ENCODE measurements at places on chromosomes 7 and 10.

DNA sequence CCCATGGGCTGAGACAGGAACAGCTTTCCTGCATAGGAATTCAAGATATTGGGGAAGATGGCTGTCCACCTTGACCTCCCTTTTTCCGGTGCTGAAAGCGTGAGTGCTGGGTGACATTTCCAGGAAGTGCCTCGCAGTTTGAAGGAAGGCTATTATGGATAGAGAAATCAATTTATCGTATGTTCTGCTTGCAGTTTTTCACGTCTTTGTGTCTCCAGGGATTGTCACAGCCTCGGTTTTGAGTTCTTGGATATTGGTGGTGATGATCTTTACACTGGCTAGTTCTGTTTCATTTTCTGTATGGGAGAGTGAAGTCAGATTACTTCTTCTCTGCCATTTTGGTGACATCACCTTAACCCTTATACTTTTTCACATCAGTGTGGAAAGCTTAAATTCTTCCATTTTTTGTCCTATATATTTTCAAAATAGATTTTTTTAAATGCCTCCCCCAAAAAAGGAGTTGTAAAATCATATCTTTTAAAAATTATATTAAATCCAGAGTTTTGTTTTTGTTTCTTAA lies 102.5 kb upstream of the APBB1IP start:
- no peak for DNase-seq

DNA sequence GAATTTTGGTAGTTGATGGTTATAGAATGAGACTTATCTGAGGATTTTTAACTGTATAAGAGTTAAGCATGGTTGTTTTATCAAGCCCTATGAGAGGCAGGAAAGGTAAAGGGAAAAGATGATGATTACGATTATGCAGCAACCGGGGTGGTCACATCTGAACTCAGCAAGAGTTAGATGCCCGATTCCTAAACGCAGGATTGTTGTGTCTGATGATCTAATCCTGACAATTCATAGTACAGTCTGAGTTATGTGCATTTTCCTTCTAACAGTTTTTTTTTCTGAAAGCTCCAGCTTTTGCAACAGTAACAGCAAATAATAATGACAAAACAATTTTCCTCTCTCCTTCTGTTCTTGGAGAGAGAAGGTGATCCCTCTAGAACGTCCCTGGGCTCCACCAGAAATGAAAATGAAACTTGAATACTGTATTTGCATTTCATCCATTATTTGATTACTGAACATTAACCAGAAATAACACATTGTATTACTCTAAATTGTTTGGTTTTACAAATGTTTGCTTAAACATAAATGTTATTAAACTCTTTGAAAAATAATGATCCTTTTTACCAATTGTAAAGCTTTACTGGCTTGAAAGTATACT lies 176.5 kb upstream of the CCDC6 start:
- DNase-seq: no peak

GRCh38 chr7:27576360-27576944 lies 86.2 kb downstream of the HIBADH start:
- DNase-seq: peak; percentile 48

- DNase-seq: peak; percentile 71
Observed at GRCh38 chr10:78656417-78657162, 412.2 kb upstream of the ZMIZ1 start.

DNA sequence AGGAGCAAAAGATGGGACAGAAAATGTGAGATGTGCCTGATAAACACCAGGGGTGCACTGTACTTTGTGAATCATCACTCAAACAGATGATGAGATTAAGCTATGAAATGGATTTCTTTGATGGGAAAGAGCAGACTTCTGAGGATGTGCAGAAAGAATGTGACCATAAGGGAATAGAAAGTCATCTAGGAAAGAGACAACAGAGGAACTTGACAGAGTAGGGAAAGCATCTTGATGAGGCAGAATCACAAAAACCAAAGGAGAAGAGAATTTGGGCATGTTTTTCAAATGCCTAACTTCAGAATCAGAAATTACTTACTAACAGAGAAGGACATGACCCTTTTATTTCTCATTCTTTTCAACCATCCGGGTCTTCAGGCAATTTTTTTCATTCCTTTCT lies 82.4 kb upstream of the LRRTM3 start:
- no peak for DNase-seq

DNA sequence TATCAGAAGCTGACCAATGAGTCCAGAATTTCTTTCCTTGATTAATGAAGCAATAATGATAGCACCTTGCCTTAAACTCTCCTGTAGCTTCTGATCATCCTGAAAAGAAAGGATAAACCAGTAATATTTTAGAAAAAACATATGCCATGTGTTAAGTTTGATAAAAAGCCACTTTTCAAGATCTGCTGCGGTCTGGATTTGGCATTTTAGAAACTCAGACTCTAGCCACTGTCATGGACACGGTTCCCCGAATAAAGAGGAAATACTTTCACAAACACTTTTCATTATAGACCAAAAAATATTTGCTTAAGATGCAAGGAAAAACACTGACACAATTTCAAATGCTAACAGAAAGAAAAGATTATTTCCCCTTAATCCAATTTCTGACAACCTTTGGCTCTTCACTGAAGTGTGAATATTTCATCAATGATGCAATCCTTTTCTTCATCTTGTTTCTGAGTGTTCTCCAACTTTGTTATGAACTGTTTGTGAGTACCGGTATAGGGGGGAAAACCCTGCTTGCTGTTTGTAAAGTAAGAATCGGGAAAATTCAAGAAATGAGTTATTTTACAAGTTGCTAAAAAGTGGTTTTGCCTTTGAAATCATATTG lies 329.5 kb downstream of the CRPPA start:
- DNase-seq: no peak

DNA sequence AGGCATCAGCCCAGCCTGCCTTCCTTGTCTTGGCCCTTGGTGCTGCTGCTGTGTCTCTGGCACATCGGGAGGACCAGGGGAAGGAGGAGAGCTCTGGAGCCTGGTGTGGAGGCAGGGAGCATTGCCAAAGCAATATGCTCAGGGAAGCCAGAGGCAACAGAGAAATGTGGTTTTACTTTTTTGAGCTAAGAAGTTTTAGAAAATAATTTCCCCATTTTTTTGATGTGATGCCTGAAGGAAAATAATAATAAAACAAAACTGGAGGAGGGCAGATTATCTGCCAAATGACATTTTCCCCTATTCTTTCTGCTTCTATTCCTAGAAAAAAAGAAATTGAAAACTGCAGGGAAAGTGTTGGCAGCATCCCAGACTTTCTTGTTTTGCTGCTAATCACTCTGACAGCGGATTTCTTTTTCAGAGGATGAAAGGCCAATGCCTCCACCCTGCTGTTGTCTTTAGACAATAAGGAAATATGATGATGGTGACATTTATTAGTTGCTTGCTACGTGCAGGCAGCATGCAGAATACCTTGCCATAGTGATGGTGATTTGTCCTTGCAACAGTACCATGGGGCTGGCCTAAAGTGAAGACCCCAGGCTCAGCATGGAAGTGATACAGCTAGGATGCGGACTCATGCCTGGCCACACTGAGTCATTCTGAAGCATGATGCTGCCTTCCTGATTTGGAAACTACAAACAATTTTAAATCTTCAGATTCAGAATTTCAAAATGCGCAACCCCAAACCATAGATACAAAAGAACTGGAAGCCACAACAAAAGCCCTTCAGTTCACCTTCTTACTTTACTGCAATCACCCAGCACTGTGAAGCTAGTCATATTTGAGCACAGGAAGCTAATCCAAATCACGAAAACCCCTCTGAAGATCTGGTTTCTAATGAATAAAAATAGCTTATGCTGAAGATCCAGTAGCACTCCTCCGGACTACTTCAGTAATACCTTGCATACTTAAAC lies 260.2 kb upstream of the TMEM72 start:
- peak; percentile 29 for DNase-seq

DNA sequence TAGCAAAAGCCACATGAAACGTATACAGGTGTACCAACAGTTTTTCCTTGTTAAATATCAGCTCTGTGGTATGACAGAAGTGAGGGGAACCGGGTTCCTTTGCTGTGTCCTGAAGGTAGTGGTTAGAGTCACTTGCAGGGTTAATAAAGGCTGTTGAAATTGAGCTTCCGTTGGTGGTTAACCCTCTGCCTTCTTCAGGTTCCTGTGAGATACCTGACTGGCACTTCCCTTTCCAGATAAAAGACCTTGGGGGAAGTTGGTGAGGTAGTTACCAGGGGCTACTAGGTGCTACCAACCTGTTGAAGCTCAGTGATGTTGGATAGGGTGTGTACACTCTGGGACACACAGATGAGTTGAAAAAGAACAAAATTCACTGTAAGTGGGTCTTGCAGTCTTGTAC lies 384.1 kb downstream of the GATA3 start:
- DNase-seq: no peak

GRCh38 chr10:132627666-132628531 lies 90.3 kb downstream of the INPP5A start:
- peak; percentile 70 for DNase-seq

GRCh38 chr10:43970717-43971116 lies 322.0 kb upstream of the ZNF32 start:
- DNase-seq: peak; percentile 15

DNA sequence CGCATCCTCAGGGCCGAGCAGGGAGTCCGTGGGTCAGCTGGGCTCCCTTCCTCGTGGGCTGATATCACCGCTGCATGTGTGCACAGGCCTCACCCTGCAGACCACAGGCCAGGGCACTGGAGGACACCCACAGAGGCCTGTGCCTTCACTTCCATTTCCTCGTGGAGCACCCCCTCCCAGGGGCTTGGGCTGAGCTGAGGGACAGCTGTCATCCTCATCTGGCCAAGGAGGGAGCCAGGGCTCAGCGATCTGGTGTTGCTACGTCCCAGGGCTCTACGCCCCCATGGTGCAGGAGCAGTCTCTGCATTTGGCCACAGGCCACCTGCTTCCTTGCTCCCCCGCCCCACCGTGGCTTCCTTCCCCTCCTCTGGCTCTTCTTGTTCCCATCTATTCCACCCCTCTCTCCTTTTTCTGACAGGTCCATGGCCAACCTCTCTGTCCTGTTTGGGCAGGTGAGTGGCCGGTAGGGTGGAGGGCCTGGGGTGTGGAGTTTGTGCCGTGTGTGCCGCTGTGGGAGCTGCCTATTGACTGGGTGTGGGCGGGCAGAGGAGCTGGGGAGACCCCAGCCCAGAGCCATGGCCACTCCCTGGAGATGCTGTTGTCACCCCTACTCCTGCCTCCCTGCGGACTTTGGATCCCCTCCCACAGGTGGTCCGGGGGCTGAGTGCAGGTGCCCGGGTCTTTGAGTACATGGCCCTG lies 8.3 kb upstream of the ASIC3 start:
- DNase-seq: no peak

DNA sequence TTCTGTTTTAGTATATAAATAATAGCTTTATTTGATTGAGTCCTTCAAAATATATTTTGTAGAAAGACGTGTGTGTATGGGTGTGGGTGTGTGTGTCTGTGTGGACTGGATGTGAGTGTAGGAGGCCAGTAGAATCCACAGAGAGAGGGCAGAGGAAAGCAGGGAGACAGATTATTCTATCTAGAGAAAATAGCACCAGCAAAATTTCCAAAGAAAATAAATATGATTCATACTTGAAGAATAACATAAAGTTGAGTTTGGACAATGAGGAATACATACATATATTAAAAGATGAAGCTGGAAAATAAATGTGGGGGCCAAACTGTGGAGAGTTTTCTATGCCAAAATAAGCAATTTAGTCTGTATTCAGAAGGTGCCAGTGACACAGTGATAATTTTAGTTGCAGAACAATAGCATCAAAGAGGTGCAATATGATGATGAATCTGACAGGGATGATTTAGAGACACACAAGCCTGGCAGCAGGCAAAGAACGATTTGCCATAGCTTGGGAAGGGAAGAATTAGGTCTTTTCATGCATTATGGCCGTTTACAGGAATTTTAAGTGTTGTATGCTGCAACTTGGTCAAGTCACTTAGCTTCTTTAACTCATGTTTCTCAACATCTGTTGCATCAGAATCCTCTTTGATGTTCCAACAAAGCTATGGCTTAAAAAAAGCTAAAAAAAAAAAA lies 121.3 kb downstream of the SEMA3A start:
- no peak for DNase-seq

Data from globus pallidus (tissue), 1 donor.